ENCODE measurements at places on chromosomes 7 and 10.

DNA sequence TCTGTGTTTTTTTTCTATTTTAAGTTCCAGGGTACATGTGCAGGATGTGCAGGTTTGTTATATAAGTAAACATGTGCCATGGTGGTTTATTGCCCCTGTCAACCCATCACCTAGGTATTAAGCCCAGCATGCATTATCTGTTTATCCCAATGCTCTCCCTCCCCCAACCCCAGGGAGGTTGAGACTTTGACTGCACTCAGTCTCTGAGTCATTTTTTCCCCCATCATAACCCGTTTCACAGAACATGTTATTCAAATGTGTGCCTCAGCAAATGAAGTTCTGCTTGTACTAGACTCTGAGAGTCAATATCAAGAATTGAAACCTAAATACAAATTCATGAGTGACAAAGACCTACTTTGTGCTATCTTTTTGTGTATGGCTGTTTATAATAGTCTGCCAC lies 70.0 kb upstream of the CYP26C1 start:
- DNase-seq, result no peak

DNA sequence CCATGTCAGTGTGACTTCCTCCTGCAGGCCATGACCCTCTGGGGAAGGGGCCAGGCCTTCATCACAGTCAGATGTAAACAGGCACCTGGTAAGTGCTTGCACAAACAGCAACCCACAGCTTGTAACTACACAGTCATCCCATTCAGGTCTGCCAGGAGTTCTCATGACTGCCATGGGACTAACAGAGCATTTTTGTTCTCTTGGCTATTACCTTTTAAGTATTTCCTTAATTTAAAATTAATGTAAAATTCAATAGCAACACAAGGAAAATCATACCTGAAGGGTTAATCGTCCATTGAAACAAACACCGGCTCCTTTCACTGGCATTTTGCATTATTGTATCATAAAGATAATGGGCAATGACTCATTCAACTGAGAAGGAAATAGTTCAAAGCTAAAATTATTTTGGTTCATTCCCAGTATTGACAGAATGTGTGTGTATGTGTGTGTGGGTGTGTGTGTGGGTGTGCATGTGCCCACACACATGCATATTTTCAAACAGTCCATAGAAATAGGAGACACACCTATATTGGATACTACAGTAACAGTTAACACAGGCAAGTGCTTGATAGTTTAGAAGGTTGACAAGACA lies 307.9 kb downstream of the WDR11 start:
- DNase-seq, result no peak

DNA sequence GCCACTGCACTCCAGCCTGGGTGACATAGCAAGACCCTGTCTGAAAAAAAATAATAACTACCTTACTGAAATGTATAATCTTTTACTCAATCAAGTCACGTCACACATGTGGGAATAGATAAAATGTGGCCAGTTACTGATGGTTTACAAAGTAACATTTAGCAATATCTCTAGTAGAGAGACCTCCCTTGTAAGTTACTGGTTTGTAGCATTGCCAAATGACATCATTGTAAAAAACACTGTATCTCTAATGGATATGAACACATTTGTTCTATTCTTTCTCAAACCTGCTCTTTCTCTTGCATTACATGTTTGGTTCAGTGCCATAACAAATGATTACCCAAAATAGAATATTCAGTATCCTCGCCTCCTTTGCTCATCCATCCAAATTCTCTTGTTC lies 18.8 kb downstream of the TET1 start:
- no peak for DNase-seq

DNA sequence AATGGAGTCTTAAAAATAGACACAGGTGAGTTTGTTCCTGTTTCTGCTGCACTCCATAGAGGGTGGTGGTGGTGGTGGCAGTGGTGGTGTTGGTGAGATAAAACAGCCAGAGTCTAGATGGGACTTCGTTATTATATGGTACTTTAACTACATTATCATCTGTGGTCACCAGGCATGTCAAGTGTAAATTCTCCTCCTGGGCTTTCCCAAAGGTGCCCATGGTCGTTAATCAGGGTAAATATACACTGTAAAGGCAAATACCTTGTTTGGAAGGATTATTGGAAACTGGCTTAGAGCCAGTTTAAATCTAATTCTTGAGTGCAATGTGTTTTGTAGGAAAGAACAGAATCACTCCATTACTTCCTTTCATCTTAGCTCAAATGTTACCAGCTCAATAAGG lies 21.5 kb upstream of the COMMD3 start:
- no peak for DNase-seq

DNA sequence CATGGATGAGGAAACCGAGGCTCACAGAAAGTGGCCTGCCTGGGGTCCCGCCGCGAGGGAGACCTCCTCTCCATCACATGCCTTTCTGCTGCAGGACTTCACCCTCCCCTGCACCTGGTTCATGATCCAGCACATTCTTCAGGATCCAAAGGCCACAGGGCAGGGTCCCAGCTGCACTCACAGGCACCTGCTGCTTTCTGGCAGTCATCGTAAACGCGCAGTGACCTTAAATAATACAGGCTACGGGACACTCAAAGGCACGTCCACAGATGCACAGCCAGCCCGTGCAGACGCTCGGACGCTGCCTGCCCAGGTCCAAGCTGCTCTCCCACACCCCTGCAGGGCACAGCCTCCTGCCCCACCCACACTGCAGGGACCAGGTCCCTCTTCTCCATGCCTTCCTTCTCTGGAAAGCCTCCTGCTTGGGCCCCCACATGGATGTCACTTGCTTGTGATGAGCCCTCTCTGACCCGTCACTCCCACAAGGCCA lies 49.9 kb downstream of the CALML3 start:
- DNase-seq, result peak; percentile 60

GRCh38 chr10:107002068-107002467 lies 162.4 kb downstream of the SORCS1 start:
- DNase-seq, result no peak
